Temporal lobe (tissue), 4 donors: ENCODE measurements at places on chromosomes 3 and 15. TPM values are rescaled to one million over a fixed set of nuclear protein-coding genes. Genes with fewer than 3 reads are reported as not detected.

VWA5B2 gene
- 1.7 TPM for total RNA-seq

ACP3 gene
- total RNA-seq = 0.98 TPM

ERICH6 gene
- total RNA-seq = 0.25 TPM

CKMT1A gene
- 4.7 TPM for total RNA-seq

CHRFAM7A gene
- 2.7 TPM for total RNA-seq

IRAK2 gene
- 3.4 TPM for total RNA-seq

CNTN4 gene
- total RNA-seq = 70.6 TPM

PAK6 gene
- 14.3 TPM for total RNA-seq

P2RY13 gene
- total RNA-seq = 1.5 TPM

SLC25A36 gene
- total RNA-seq = 143 TPM

ZNF502 gene
- total RNA-seq = 10.8 TPM

NPAP1 gene
- total RNA-seq = 0.49 TPM
